ENCODE measurements at places on chromosomes 13 and 19.
A peak's percentile ranks its signal among the peaks of the same experiment; 100 is the strongest.

- peak; percentile 93 for DNase-seq
- no peak overlapping the region for H3K27ac ChIP-seq
- H3K27me3 ChIP-seq, result peaks cover 4% of the 10 kb centered on the region
- H3K36me3 ChIP-seq, result no peaks in the 10 kb centered on the region
- peak overlapping the region; percentile 15 for H3K4me3 ChIP-seq
Measured at GRCh38 chr19:45927565-45928261, 13.1 kb upstream of the NANOS2 start.

- no peak for DNase-seq
- H3K27ac ChIP-seq, result no peak overlapping the region
- H3K4me1 ChIP-seq, result no peaks in the 10 kb centered on the region
- H3K36me3 ChIP-seq, result no peaks in the 10 kb centered on the region
Measured at GRCh38 chr13:26448032-26448431, 109.5 kb upstream of the WASF3 start.

GRCh38 chr13:109818886-109819285 is 32.5 kb upstream of the IRS2 start:
- H3K27me3 ChIP-seq, result no peaks in the 10 kb centered on the region
- H3K4me1 ChIP-seq, result no peaks in the 10 kb centered on the region
- H3K36me3 ChIP-seq, result no peaks in the 10 kb centered on the region
- no peak overlapping the region for H3K27ac ChIP-seq
- no peak for DNase-seq
- H3K4me3 ChIP-seq, result no peak overlapping the region

DNA sequence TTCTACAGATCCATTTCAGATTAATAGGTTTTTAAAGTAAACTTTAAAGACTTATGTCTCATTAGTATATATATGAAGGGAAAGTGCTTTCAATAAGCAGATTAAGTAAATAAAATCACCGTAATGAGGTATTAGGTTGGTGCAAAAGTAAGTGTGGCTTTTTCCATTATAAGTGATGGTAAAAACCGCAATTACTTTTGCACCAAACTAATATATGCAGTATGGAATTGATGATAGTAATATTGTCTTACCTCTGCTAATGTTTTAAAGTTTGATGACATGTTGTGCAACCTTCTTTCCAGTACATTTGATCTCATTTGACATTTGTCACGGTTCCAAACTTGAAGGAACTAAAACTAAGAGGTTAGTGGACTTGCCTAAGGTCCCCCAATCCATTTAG is 1819.3 kb downstream of the PCDH9 start:
- no peak for DNase-seq
- H3K27ac ChIP-seq, result no peak overlapping the region
- H3K36me3 ChIP-seq, result no peaks in the 10 kb centered on the region
- H3K27me3 ChIP-seq, result no peaks in the 10 kb centered on the region

DNA sequence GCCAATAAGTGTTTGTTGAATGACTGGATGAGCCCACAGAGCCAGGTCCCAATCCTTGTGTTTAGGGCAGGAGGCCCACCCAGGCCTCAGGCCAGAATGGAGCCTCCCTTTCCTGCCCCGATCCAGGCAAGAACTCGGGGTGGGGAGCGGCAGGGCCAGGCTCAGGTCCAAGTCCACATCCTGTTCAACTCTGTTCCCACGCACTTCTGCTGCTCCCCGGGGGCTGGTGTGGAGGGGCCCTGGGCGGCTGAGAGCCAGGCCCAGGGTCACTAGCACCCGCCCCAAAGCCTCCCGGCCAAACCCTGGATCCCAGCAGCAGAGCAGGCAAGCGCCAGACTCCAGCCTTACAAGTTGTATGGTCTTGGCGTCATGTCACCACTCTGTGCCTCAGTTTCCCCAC is 8.0 kb downstream of the ANGPTL8 start:
- no peak overlapping the region for H3K4me3 ChIP-seq
- H3K36me3 ChIP-seq, result peaks cover 2% of the 10 kb centered on the region
- DNase-seq, result peak; percentile 85

- H3K36me3 ChIP-seq, result peaks cover 5% of the 10 kb centered on the region
- no peak overlapping the region for H3K4me3 ChIP-seq
- peaks cover 26% of the 10 kb centered on the region for H3K4me1 ChIP-seq
- no peaks in the 10 kb centered on the region for H3K27me3 ChIP-seq
Measured at GRCh38 chr19:14519860-14520407, 1.7 kb upstream of the DNAJB1 start.

DNA sequence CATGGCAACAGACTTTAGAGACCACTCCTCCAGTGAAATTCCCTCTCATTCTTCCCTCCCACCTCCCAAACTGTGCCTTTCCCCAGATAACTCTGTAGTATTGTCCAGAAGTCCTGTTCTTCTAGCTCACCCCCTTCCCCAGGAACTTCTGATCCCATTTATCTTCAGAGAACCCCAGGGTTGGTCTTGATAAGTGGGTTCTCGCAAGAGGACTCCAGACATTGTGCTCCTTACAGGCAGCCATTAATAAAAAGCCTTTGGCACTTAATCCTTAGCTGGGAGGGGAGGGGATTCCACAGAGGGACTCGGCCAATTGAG is 1.9 kb downstream of the LTBP4 start:
- H3K4me3 ChIP-seq, result peak overlapping the region; percentile 67
- peaks cover 45% of the 10 kb centered on the region for H3K4me1 ChIP-seq
- no peaks in the 10 kb centered on the region for H3K36me3 ChIP-seq
- peaks cover 10% of the 10 kb centered on the region for H3K27me3 ChIP-seq

- no peaks in the 10 kb centered on the region for H3K4me1 ChIP-seq
- no peak overlapping the region for H3K4me3 ChIP-seq
- H3K27me3 ChIP-seq, result no peaks in the 10 kb centered on the region
- no peak for DNase-seq
- no peak overlapping the region for H3K27ac ChIP-seq
Measured at GRCh38 chr19:51187395-51188226, 37.3 kb upstream of the CD33 start.

- H3K4me1 ChIP-seq, result no peaks in the 10 kb centered on the region
- peak; percentile 28 for DNase-seq
- no peaks in the 10 kb centered on the region for H3K36me3 ChIP-seq
Measured at GRCh38 chr13:113058129-113058987, 47.2 kb upstream of the F7 start.

DNA sequence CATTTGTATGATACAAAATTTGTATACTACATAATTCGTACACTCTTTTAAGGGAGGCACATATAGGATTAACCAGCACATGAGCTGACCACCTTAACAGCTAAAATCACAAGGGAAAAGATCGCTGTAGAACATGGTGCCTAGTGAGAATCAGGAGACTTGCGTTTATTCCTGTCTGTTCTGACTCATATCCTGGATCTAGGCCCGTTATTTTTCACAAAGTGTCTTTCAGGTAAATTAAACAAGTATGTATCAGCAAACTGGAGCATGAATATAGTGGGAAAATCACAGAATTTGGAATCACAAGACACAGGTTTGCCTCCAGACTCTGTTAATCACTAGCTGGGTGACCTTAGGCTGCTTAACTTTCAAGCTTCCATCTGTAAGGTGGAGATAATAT is 47.5 kb upstream of the ESD start:
- H3K36me3 ChIP-seq, result no peaks in the 10 kb centered on the region
- no peaks in the 10 kb centered on the region for H3K27me3 ChIP-seq
- no peak overlapping the region for H3K27ac ChIP-seq
- no peak for DNase-seq

- no peaks in the 10 kb centered on the region for H3K36me3 ChIP-seq
- H3K27me3 ChIP-seq, result no peaks in the 10 kb centered on the region
- no peak overlapping the region for H3K4me3 ChIP-seq
- H3K4me1 ChIP-seq, result peaks cover 15% of the 10 kb centered on the region
- peak overlapping the region; percentile 61 for H3K27ac ChIP-seq
- peak; percentile 61 for DNase-seq
Measured at GRCh38 chr19:10780368-10780767, 55.6 kb downstream of the TMED1 start.

GRCh38 chr13:26816881-26817280 is 56.3 kb upstream of the GPR12 start:
- no peaks in the 10 kb centered on the region for H3K27me3 ChIP-seq
- H3K4me3 ChIP-seq, result no peak overlapping the region
- no peak for DNase-seq

GRCh38 chr13:27536361-27537101 is 83.8 kb downstream of the LNX2 start:
- no peaks in the 10 kb centered on the region for H3K27me3 ChIP-seq
- no peaks in the 10 kb centered on the region for H3K36me3 ChIP-seq
- peaks cover 2% of the 10 kb centered on the region for H3K4me1 ChIP-seq
- no peak overlapping the region for H3K4me3 ChIP-seq
